ENCODE measurements at places on chromosomes 6 and 20.

DNA sequence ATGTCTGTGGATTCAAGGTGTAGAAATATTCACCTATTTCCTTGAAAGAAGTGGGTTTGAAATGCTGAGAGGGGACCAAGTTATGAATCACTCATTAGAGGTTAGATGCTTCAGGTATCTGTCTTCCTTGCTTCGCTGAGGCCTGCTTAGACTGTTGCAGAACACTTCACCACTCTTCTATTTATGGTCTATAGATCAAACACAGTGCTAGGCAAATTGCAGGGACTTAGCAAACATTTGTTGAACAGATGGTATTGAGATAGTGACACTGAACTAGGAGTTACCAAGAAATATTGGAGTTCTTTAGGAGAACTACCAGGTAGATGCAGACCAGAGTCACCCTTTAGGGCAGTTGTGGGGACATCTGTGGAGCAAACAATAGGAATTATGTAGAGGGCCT lies 123.8 kb downstream of the RFPL4B start:
- DNase-seq = no peak

GRCh38 chr6:118525913-118526780 lies 21.9 kb upstream of the PLN start:
- no peak for DNase-seq

GRCh38 chr20:33526769-33527168 lies 36.9 kb downstream of the CBFA2T2 start:
- DNase-seq = no peak

- no peak for DNase-seq
These were observed 166.7 kb downstream of the PRKN start for GRCh38 chr6:162560891-162561290.

GRCh38 chr6:443621-444159 lies 52.1 kb downstream of the IRF4 start:
- DNase-seq = no peak

GRCh38 chr20:35339007-35339406 lies 46.8 kb upstream of the FAM83C start:
- DNase-seq = no peak

GRCh38 chr6:92748131-92748530 lies 671.2 kb downstream of the EPHA7 start:
- DNase-seq = no peak

DNA sequence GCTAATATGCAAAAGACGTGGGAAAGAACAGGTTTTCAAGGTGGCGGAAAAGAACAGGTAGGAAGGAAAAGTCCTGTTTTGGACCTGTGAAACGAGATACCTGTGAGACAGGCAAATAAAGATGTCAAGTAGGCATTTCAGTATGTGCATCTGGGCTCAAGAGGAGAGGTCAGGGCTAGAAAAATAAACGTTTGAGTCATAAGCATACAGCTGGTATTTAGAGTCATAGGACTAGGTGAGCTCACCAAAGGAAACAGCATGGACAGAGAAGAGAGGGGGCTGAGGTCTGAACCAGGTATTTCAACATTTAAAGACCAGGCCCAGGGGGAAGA lies 14.9 kb downstream of the MTFR2 start:
- no peak for DNase-seq

DNA sequence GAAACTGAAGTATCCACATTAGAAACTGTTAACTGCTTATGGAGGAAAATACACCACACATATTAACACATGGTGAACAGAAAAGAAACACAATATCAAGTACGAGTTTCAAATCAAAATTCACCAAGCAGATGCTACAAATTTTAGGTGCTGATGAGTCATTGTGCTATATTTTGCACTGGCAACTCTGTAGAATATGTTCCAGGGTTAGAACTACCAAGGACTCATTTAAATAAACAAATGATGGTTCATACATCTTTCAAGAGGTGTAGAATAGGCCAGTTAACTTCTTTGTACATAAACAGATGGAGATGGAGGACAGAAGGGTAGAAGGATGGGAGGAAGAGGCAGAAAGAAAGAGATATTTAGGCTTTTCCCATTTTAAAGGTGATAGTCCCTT lies 184.9 kb downstream of the ARHGAP18 start:
- DNase-seq = no peak

DNA sequence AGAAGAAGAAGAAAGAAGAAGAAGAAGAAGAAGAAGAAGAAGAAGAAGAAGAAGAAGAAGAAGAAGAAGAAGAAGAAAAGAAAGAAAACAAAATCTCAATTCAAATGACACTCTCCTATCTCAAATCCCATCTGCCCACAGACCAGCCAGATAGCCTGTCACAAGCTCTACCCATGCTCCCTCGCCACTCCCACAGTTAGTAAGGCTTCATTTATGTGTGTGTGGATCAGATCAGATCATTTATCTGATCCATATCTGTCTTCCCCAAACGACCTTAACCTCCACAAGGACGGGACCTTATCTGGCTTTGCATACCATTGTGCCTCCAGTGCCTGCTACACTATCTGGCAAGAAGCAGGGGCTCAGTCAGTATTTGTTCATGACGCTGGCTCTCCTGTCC lies 81.9 kb upstream of the RREB1 start:
- no peak for DNase-seq

DNA sequence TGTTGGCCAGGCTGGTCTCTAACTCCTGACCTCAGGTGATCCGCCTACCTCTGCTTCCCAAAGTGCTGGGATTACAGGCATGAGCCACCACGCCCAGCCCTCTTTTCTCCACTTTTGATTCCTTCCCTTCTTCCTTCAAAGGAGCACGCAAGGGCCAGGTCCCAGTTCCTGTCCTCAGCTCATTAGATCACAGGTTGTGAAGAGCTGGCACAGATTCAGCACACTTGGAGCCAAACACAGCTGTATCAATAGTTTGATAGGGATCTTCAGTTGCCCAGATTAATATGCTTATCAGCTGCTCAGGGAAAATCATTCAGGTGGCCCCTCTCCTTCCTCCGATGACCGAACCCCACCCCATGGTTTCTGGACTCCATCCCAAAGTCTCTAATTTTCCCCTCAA lies 14.4 kb upstream of the SLC22A23 start:
- DNase-seq = no peak

DNA sequence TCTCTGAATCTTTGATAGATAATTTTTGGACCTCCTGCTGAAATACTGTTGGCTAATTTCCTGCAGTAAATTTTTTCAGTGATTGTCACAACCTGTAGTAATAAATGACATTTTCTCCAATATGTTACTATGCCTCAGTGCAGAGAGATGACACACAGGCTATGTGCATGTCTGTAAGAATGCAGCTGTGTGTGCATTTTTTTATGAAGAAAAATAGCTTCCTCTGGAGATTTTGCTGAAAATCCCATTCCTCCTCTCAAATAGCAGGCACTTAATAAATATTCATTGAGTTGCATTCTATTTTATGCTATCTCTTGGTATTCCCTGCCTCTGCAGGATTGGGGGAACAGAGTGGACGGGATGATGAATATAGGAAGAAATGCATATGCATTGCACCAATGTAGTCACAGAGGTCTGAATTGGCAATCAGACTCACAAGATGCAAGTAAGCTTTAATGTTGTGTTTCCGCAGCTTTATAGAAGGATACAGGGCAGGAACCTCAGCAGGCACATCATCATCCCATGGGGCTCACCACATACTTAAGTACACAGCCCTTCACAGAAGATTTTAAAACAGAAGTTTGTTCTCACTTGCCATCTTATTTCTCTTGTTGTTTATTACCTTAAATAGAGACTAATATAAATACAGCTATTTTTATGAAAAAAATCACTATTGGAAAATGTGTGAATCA lies 474.7 kb downstream of the EPM2A start:
- DNase-seq = no peak

GRCh38 chr6:112010328-112010727 lies 43.6 kb upstream of the CCN6 start:
- DNase-seq = peak; percentile 52

DNA sequence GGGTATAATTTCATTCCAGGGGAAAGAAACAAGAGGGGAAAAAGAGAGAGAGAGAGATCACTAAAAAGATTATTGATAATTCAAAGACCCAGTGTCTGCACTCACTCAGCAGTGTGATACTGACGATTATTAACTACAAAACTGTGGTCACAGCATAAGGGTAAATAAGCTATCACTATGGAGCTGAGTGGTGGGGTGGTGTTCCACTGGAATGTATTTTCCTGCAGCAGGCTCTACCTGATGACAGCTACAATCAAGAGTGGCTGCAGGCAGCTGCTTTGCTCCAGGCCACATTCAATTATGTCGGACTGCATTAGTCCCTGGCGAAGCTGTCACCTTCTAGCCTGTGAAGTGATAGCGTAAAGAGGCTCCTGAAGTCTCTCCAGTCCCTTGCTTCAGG lies 122.2 kb upstream of the TFAP2D start:
- no peak for DNase-seq

DNA sequence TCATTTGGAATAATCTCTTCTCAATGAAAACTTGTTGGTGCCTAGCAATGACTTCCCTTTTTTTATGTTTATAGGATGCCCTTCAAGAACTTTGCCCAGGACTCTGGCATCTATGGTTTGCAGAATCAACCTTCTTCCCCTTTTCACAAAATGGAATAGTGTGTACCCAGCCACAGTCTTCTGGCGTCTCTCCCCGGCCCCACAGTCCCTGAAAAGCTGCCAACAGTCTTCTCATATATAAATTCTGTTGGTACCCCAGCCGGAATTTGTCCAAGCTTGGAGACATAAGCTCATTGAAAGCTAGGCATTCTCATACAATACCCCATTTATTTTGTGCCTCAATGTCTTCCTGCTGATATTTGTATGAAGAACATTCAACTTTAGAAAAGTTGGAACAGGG lies 26.4 kb upstream of the MCM3 start:
- DNase-seq = no peak

- DNase-seq = peak; percentile 90
These were observed at the start of gene TMEM181 for GRCh38 chr6:158559895-158560835. Gene TMEM181, plus strand, starts transcription at chr6:158560091. Its CDS starts 134 bp downstream, at chr6:158560225.

DNA sequence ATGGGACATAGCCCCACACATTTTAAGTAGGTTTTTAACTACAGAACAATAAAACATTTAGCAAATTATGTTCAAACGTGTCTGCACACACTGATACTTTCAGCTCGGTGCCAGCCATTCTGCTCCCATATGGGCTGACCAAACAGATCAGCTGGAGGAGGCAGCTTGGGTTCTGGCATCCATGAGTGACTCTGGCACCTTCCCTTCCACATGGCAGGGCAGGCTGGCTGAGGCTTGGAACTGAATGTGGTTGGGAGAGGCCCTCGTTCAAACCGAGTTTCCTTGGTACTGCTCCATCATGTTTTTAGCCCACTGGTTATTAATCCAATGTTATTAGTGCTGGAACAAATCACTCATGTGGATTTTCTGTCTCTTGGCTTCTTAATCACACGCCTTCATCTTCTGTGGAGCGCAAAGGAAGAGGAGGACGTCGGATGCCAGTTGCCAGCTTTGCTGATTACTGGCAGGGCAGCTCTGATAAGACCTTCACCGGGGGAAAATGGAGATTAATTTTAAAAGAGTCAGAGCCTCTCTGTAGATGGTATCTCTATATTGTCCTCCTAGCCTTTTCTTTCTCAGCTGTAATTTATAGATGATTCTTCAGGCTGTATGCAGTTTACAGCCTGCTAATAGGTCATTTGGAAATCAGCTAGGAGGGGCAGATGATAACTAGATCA lies 93.1 kb upstream of the TIAM2 start:
- no peak for DNase-seq

- DNase-seq = no peak
These were observed 5.9 kb upstream of the UNC93A start for GRCh38 chr6:167285077-167285770.

All from CD4-positive, alpha-beta T cell treated with Interleukin-6 for 4 hours (primary cell).